ENCODE measurements at places on chromosomes 7 and 10. TPM values are rescaled to one million over a fixed set of nuclear protein-coding genes. Genes with fewer than 3 reads are reported as not detected.

DNA sequence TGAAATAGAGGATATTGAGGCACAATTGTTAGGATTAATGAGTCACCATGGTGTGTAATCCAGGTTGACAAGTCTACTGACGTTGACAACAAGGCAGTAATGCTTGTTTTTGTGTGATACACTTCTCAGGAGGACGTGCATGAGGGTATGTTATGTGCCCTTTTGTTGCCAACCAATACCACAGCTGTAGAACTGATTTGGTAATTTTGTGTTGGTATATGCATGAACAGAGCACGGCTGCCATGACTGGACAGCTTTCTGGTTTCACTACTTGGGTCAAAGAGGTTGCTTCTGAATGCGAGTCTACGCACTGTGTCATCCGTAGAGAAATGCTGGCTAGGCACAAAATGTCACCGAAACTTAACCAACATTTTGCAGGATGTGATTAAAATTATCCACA, 32.9 kb downstream of the PHTF2 start:
- no peak for DNase-seq

DNA sequence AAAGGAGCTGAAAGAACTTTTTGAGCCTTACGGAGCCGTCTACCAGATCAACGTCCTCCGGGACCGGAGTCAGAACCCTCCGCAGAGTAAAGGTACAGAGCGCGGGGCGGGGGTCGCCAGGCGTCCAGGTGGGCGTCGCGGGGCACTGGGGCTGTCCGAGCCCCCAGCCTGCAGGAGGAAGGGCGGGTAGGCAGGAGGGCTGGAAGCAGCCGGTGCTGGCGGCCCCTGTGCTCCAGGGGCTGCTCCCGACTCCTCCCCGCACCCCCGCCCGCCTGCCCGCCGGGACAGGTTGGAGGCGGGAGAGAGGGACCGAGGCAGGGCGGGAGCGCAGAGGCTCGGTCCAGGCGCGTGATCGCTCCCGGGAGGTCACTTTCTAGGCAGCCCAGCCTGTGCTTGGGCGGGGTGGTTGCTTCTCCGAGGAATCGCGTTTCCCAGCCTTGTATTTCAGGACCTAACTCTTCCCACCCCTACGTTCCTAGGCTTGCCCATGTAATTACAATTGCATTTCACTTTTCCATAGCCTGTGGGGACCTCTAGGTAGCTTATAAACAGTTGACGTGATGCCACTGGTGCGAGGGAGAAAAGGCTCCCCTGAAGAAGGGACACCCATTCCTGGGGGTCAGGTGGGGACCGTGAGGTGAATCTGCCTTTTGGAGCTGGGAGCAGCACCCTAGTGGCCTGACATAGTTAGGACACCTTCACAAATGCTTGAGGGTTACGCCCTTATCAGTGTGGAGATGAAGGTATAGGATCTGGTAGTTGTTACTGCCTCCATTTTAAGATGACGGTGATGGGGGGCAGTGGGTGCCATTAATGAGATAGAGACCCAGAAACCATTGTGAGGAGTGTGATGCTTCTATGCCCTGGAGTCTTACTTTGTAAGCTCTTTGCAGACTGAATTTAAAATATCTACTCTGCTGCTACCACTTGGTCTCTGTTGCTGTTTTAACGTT, 148.2 kb downstream of the CELF2 start:
- peak; percentile 86 for DNase-seq

DNA sequence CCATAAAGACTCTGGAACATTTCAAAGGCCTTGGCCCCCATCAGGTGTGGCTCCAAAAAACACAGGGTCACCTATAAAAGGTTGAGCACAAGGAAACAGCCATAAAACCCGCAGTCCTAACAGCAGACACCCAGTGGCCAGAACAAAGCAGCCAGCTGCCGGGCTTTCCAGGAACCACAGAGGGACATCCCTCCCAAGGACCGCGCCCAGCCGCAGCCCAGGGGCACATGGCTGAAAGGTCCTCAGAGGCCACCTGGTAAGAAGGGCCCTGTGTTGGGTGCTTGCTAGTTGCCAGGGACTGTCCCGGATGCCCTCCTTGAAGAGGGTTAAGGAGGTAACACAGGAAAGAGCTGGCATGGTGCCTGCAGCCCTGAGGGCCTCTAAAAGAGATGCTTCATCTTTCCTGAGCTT, 32.7 kb downstream of the KCNMA1 start:
- DNase-seq, result no peak

- no peak for DNase-seq
Observed at GRCh38 chr7:22675421-22675820, 51.6 kb upstream of the IL6 start.

DNA sequence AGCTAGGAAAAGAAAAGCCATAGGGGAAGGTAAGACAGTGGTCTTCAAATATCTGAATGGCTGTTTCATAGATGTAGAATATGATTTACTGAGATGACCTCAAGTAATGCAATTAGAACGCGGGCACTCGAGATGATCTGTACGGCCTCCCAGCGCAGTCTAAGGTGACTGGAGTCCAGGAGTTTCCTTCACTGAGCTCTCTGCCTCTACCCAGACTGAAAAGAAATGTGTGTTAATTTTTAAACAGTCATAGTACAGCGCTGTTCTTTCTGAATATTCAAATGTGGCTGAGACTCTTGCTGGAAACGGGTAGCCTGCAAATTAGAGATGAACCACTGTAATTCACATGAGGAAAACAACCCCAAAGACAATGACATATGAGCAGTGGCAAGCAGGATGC, 562.4 kb upstream of the AUTS2 start:
- no peak for DNase-seq

DNA sequence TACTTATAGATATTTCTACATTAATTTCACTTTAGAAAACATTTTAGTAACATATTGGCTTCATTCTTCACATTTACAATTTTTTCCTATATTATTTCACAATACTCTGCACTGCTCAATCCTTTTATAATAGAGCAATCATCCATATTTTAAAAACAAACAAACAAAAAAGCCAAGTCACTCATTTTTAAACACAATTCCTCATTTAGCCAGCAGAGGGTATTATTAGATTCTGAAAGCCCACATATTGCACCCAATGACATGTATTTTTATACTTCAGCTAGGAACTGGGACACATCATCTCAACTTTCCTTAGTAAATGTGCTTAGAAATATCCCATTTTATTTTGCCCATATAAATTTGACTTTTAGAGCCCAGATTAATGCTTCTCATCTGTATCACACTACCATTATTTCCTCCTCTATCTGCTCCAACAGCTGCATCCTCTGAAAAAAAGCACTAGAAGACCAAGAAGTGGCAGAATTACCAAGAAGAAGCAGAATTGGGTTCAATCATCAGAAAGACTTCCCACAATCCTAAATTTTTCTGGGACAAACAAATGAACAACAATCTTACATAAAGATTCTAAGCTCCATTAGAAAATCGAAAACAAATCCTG, 29.5 kb downstream of the CTNNA3 start:
- no peak for DNase-seq

DNA sequence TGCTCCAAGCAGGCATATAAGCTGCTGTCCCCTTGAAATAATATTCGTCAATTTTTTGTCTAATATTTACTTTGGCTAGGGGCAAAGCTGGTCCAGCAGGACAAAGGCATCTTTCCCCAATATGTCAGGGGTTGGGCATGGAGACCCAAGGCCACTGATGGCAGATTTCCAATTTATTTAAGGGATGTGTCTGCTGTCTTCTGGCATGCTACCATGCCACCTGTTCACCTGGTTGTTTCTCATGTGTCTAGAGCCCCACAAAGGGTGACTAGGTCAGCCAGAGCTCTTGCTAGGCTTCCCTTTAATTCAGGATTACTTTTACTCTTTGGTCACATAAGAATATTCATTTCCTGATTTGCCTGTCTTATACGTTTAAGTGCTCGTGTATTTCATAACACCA, 22.1 kb upstream of the SYPL1 start:
- no peak for DNase-seq

DNA sequence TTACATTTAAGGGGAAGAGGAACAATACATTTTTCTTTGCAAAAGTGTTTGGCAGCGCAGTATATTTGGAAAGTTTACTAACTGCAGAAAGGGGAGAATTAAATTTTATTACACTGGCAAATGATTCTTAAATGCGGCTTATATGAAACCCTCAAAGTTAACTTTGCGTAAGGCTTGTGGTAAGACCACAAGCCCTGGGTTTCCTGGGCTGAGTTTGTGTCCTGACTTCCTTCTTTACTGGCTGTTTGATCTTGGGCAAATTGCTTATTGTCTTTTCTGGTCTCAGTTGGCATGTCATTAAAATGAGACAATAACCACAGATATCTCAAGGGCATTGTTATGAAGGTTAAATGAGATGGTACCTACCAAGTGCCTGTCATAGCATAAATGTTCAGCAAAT, 106.8 kb downstream of the GLRX3 start:
- DNase-seq, result no peak

DNA sequence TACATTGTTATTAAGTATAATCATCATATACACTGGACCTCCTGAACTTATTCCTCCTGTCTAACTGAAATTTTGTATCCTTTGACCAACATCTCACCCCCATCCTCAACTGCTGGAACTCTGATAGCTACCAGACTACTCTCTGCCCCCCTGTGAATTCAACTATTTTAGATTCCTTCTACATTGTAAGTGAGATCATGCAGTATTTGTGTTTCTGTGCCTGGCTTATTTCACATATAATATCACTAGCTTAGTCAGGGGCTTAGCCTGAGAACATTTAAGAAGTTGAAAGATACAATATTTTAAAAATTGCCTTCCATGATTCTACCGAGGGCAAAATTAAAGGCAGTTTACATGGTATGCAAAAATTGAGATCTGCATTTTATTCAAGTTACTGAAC, 26.9 kb downstream of the STAMBPL1 start:
- no peak for DNase-seq

DNA sequence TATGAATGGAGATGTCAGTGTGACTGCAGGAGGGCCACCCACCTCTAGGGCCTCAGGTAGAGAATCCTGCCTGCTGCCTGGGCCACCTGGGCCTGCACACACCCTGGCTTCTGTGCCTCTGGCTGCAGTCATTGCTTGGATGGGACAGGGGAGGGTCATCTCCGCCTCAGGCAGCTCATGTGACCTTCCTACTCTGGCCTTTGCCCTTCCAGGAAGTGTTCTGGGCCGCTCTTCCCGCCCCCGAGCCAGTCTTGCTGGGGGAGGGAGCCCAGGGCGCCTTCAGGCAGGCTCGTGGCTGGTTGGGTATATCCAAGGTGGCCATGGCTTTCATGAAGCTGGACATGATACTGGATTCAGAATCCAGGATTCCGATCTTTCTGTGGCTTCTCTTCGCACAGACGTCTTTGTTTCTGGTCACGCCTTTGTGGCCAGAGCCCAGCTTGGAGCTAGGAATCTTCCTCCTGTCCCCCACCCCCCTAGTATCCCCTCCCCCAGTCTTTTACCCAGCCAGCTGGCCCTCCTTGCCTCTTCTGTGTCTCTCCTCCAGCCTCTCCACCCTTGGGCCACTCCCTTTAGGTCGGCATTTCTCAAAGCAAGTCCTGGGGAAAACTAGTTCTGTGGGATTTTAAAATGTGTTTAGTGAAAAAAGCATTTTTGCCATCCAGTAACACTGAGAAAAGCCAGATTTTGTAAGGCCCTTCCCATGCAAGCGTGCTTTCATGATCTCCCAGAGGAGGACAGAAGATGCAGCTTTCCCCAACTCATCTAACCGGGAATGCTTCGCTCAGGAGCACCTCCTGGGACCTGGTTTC, 119.6 kb downstream of the ZMIZ1 start:
- DNase-seq, result no peak

- no peak for DNase-seq
Observed at GRCh38 chr7:33050535-33051318, 11.8 kb downstream of the NT5C3A start.

GRCh38 chr10:5775685-5776084, 37.5 kb downstream of the GDI2 start:
- peak; percentile 86 for DNase-seq

DNA sequence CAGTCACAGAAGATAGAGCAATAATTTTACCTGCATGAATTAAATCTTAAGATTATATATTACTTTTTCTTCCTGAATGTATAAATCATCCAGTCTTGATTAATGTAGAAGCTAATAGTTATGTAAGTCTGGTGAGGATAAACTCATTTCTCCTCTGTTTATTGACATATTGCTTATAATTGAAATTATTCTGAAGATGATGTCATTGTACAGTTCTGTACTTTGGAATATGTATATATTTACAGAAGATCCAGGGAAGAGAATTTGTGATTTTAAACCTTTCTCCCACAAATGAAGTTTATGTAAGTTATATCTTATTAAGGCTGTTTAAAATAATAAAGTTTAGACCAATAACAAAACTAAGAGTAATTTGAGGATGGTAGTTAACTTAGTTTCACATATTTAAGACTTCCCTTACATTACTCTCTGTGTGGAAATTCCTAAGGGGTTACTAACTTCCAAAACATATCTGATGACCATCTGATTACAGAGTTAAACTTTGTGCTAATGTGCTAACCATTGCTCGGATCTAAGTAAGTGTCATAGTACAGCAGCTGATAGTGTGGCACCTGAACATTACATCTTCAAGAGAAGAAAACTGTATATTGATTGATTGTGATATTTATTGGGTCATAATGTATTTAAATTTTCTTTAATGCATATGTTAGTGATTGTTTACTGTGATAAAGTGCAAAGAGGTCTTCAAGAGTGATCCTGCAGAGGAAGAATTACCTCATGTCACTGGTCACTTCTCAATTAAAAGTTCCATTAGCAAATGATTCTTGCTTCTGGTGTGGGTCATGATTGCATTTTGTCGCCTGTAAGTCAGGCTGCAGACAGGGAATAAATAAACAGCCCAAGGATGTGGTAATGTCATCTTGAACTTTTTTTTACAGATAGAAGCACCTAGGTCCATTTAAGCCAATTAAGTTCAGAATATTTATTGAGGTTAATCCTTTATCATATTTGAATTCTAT, 96.9 kb downstream of the UBE3C start:
- no peak for DNase-seq

GRCh38 chr7:5528815-5529442, 105.3 kb upstream of the TNRC18 start:
- no peak for DNase-seq

GRCh38 chr7:102472126-102473041, 6.3 kb downstream of the POLR2J start:
- no peak for DNase-seq

- DNase-seq, result no peak
Observed at GRCh38 chr10:94008526-94008925, 14.8 kb downstream of the PLCE1 start.

- no peak for DNase-seq
Observed at GRCh38 chr7:144384555-144385245, 18.8 kb downstream of the NOBOX start.

GRCh38 chr10:99938563-99938962, 71.2 kb downstream of the DNMBP start:
- no peak for DNase-seq

Gene NFE2L3
- 2.0 TPM for total RNA-seq

Gene CCL26
- total RNA-seq, result 0.97 TPM

Gene WAC
- total RNA-seq, result 101 TPM

Gene NPTX2
- total RNA-seq, result 1.8 TPM

Gene GSTO2
- 0.48 TPM for total RNA-seq

Gene ZC3HAV1
- total RNA-seq, result 26.8 TPM

Gene GHITM
- total RNA-seq, result 94.0 TPM

Gene DLG5
- total RNA-seq, result 39.9 TPM

Gene ZSWIM8
- total RNA-seq, result 92.0 TPM

Gene ITGB8
- 13.6 TPM for total RNA-seq

Gene ANKRD7
- total RNA-seq, result 0.48 TPM

Measured in posterior vena cava (tissue), 2 donors.